ENCODE measurements at places on chromosomes 2 and 18.
A peak's percentile ranks its signal among the peaks of the same experiment; 100 is the strongest.

GRCh38 chr2:241561832-241562231 is 3.3 kb downstream of the BOK start:
- no peak for DNase-seq

DNA sequence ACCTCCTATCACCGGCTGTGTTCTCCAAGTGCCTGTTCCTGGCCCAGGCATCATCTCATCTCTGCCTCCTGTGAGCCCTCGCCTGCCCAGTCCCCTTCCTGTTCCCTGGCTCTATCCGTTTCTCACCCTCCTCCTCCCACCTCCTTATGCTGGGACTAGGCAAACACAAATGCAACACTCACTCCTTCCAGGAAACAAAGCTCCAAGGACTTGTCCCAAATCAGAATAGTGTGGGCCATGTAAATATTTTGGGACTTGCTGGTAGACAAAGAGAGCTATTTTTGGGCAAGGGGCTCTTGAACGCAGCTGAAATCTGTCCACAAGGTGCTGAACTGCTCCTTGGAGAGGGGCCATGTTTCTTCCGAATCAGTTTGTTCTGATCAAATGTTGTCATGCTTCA is 25.3 kb downstream of the MBP start:
- no peak for DNase-seq

DNA sequence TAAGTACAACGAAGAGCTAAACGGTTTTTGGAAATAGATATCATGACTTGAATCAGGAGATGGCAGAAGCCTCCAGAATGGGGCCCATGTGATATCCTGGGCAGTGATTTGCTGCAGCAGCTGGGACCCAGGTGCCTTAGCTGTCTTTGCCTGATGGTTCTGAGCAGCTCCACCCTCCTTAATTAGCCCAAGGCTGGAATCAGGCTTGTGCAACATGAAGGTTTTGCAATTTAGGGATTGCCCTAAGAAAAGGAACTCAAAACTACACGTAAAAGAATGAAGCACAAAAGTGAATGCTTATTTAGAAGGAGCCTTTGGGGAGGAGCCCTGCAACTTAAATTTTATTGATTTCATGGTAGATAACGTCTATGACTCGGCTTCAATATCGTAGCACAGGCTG is 17.3 kb upstream of the CNDP2 start:
- no peak for DNase-seq

DNA sequence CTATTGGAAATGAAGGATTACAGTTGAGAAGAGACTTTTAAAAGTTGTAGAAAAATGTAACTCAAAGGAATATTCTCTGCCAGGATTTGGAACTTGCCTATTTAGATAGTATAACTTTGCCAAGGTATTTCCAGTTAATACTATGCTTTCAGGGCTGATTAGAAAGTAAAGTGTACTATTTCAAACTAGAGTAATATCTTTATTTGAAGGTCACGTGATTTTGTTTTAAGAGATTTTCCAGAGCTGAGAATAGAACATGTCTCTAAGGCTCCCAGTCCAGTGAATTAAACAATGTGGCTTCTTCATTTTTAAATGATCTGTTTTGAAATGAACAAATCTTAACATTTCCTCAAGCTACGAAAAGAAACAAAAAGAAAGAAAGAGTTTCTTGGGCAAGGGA is 53.9 kb downstream of the CCDC148 start:
- no peak for DNase-seq

- no peak for DNase-seq
These were observed 88.6 kb downstream of the SH3YL1 start for GRCh38 chr2:175161-175786.

DNA sequence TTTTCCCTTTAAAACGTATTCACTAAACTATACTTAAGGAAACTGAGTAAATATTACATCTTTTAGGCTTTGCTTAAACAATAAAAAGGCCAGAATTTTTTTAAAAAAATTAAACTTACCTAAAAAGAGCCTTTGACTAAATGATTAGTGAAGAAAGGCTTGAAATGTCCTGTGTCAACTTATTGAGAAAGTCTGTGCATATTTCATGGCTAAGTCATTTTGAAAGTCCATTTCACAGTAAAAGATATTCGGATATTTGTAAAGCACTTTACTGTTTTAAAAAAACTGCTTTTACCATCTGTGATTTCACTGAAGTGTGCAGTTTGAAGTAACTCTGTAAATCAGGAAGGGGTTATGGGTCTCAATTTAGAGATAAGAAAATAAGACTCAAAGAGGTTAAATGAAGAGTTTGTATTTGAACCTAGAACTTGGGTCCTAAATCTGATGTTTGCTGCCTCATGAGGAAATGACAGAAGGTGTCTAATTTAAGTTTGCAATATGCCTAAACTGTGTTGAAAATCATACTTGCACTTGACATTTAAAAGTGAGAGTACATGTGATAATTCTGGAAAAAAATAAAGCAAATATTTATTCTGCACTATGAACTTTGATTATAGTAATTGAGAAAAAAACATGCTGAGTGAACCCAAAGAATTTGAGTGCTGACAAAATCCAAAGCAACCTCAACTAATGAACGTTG is 50.5 kb downstream of the RAB27B start:
- no peak for DNase-seq

GRCh38 chr18:59056706-59057492 is 82.8 kb upstream of the SEC11C start:
- DNase-seq, result peak; percentile 38

DNA sequence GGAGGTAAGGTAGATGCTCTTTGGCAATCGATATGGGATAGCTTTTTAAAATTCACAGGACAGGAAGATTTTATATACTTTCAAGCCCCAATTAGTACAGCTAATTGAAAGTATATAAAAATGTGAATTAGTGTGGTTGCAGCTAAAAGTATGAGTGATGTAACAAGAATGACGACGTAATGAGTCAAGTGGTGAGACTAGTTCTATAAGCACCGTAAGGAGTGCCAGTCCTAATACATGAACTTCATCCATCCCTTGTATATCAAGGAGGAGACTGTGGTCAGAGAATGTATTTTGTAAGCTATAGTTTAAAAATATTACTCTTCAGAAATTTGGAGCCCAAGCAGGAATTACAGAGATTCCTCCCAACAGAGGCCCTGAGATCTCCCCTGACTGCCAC is 25.8 kb downstream of the DNAJC27 start:
- no peak for DNase-seq

- DNase-seq, result no peak
These were observed 32.0 kb downstream of the TCF7L1 start for GRCh38 chr2:85165088-85165690.

GRCh38 chr2:134072341-134072740 is 181.5 kb upstream of the MGAT5 start:
- DNase-seq, result no peak

DNA sequence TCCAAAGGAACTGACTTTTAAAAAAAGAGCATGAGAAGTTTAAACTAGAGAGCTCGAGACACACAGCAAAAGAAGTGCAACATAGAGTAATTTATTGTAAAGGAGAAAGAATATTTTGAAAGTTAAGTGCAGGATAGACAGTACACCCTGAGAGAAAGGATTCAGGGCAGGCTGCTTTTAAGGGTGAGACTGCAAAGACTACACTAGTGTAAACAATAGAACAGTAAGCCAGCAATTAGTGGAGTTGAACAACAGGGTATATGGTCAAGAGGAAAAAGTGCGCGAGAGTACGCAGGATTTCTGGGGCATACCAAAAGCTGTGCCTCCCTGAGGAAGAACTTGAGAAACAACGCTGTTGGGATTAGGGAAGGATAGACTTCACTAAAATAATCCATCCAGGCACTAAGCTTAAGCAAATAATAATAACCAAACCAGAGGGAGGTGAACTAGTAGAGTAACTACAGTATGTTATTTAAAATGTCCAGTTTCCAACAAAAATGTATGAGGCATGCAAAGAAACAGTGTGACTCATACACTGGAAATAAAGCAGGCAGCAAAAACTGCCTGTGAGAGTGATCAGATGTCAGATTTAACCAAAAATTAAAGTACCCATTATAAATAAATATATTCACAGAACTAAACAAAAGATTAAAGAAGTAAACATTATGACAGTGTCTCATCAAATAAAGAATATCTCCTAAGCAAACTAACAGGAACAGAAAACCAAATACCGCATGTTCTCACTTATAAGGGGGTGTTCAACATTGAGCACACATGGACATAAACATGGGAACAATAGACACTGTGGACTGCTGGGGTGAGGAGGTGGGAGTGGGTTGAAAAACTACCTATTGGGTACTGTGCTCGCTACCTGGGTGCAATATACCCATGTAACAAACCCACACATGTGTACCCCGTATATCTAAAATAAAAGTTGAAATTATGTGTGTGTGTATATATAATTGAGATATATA is 40.5 kb upstream of the EMILIN2 start:
- DNase-seq, result no peak

GRCh38 chr18:38526922-38527321 is 961.3 kb upstream of the CELF4 start:
- DNase-seq, result no peak

DNA sequence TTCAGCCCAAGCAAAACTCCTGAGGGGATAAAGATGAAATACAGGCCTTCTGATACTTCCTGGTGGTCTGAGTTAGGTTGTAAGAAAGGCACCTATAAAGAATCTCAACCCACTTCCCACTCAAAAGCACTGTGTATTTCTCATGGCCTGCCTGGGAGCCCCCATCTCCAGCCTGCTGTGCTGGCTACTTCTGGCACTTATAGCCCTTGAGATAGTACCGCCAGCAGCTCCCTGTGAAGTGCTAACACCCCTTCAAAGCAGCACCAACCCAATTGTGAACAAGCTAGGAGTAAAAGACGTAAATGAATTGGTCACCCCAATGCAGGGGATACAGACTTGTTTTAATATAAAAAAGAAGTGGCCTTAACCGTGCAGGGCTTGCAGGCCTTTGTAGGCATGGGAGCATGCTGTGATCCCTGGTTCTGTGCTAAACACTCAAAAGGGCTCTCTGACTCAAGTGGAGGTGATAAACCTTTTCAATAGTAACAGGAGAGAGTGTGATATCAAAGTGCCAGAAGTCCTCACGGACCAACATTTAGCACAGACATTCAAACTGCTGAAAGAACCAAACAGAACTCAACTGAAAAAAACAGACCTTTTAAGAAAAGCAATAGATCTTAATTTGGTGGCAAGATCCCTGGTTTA is 80.8 kb downstream of the RTN4 start:
- no peak for DNase-seq

DNA sequence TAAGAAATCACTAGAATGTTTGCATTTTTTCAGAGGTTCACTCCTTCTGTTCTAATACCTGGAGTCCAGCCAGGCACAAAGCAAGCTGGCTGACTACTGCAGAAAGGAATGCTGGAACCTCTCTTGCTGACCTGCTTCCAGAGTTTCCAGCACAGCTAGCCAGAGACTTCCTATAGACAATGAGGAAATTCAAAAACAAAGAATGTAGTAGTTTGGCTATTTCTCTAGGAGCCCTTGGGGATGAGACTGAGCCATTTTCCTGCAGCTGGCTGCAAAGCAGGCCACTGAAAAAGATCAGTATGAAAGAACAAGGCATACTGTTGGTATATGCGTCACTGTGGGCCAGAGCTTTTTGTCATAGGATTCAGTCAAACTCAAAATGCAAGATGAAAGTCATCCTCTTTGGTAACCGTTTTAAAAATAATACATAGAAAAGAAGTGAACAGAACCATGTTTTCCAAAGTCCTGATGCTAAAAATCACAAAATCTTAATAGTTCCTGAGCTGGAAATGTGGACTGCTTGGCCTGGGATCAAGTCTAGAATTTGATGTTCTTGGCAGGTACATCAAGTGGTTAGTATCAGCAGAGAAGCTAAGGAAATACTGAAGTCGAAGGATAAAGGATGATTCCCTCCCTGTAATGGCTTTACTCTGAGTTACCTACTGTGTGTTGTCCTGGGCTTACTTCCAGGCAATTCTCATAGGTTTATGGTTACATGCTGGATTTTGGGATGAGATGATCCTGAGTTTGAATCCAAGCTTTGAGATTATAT is 9.0 kb upstream of the DSEL start:
- DNase-seq, result no peak

- peak; percentile 26 for DNase-seq
These were observed 83.3 kb upstream of the POMC start for GRCh38 chr2:25251422-25252273.

DNA sequence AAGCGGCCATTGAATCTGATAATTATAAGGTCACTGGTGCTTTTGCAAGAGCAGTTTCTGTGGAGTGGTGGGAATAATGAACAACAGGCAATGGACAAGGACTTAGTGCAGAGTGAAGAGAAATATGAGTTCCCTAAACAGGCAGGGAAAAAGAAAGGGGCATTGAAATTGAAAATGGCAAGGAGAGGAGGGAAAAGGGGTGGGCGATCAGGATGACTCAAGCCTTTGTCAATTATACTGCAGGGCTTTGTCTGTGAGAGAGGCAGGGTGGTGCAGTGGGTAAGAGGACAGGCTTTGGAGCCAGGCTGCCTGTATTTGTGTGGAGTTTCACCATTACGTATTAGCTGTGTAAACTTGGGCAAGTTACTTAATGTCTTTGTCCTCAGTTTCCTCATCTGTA is 29.5 kb upstream of the PAIP2B start:
- DNase-seq, result no peak

DNA sequence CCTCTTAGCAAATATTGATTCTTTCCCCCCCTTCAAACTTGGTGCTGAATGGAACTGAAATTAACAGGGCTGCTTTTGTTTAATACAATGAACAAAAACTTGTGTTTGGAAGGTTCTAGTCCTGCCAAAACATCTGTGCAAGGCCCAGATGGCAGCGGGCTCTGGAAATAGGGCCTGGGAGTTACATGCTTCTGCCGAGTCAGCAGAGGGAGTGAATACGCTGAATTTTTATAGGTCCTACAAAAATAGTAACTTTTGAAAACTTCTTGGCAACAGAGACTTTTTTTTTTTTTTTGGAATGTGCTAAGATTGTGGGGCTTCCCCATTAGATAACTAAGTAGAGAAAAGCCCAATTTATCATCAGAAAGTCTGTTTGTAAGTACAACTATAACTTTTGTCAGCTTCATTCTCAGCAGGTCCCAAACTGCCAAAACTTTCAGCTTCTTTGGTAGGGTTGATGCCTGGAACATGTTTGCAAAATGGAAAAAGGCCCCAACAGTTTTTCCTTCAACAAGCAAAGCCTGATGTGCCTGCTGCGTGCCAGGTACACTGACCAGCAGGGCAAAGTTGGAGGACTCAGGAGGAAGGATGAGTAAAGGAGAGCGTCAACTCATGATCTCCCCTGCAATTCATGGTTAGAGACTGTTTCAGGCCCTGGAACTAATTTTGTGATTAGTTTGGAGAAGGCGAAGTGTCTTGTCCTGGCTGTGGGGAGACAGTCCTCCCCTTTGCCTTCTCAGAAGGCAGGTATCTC is 45.1 kb upstream of the HDAC4 start:
- DNase-seq, result no peak

- DNase-seq, result no peak
These were observed 75.7 kb downstream of the TTC21B start for GRCh38 chr2:165877565-165878550.

GRCh38 chr2:225488743-225489142 is 89.2 kb downstream of the NYAP2 start:
- no peak for DNase-seq

DNA sequence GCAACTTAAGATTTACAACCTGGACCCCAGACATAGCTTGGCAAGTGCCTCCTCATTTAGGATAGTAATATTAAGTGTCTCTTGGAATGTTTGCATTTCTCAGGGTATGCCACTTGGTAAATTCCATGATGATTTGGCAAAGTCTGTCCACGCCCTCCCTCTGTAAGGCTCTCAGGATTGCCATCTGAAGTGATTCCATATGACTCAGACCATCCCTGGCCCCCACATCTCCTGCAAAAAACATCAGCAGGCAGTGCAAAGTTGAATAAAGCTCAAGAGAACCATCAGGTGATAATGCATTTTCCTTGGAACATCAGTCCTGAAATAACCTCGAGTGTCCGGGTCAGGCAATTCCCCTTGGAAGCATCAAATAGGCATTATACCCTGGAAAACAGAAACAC is 27.1 kb upstream of the PIEZO2 start:
- DNase-seq, result no peak
